GM23338 (cell line): ENCODE measurements at places on chromosomes 1 and 21. TPM values are rescaled to one million over a fixed set of nuclear protein-coding genes. Genes with fewer than 3 reads are reported as not detected.

RPAP2 gene
- total RNA-seq, result 17.7 and 30.4 TPM in 2 replicates

PRMT6 gene
- total RNA-seq, result 46.6 and 51.0 TPM in 2 replicates

- no peaks in the 10 kb centered on the region for H3K36me3 ChIP-seq
- no peak overlapping the region for H3K4me3 ChIP-seq
- no peak for DNase-seq
- no peaks in the 10 kb centered on the region for H3K27me3 ChIP-seq
- peaks cover 25% of the 10 kb centered on the region for H3K4me1 ChIP-seq
These were observed 5.0 kb downstream of the HSPG2 start for GRCh38 chr1:21932127-21932526.

GRCh38 chr1:196734006-196734405 lies 40.6 kb upstream of the CFHR3 start:
- H3K36me3 ChIP-seq, result no peaks in the 10 kb centered on the region
- no peak for DNase-seq
- no peak overlapping the region for H3K27ac ChIP-seq
- H3K4me3 ChIP-seq, result no peak overlapping the region

GRCh38 chr1:208587110-208587509 lies 342.9 kb upstream of the PLXNA2 start:
- DNase-seq, result no peak
- no peak overlapping the region for H3K4me3 ChIP-seq
- H3K36me3 ChIP-seq, result no peaks in the 10 kb centered on the region
- no peak overlapping the region for H3K27ac ChIP-seq
- no peaks in the 10 kb centered on the region for H3K4me1 ChIP-seq

- no peaks in the 10 kb centered on the region for H3K36me3 ChIP-seq
- no peak for DNase-seq
- peaks cover 44% of the 10 kb centered on the region for H3K27me3 ChIP-seq
These were observed 6.2 kb upstream of the HLX start for GRCh38 chr1:220873087-220873486.

DNA sequence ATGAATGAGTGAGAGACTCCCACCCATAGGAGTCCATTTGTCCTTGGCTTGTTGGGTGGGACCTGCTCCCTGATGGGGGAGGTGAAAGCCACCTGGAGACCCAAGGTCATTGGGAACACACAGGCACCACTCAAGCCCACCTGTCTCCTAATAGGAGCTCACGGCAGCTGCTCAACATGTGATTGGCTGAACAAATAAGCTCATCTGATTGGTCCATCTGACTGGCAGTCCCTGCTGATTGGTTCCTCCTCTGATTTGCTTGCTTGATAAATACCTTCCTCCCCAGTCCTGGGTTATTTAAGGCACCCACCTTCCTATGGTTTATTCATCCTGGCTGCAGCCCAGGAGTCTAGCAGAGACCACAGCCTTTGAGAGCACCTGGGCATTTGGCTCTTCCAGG lies 502.9 kb downstream of the PTPRU start:
- no peak for DNase-seq
- no peaks in the 10 kb centered on the region for H3K36me3 ChIP-seq
- H3K27ac ChIP-seq, result no peak overlapping the region
- H3K4me3 ChIP-seq, result no peak overlapping the region
- no peaks in the 10 kb centered on the region for H3K27me3 ChIP-seq

DNA sequence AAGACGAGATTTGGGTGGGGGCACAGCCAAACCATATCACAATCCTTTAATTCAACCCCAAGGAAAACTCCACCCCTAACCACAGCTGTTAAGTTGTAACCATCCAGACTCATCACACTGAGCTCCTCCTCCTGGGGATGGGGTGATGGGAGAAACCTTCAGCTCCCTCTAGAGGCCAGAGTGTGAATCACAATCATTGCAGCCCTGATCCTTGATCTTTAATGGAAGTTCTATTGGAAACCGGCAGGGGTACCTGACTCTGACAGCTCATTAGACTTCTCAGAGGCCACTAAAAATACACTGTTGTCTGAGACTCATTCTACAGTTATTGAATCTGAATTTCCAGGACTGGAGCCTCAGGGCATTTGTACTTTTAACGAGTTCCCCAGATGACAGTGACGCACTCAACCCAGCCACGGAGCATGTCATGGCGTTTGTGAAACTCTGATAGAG lies 127.2 kb downstream of the IGSF21 start:
- H3K27me3 ChIP-seq, result no peaks in the 10 kb centered on the region
- no peak overlapping the region for H3K4me3 ChIP-seq
- H3K4me1 ChIP-seq, result peaks cover 20% of the 10 kb centered on the region

DNA sequence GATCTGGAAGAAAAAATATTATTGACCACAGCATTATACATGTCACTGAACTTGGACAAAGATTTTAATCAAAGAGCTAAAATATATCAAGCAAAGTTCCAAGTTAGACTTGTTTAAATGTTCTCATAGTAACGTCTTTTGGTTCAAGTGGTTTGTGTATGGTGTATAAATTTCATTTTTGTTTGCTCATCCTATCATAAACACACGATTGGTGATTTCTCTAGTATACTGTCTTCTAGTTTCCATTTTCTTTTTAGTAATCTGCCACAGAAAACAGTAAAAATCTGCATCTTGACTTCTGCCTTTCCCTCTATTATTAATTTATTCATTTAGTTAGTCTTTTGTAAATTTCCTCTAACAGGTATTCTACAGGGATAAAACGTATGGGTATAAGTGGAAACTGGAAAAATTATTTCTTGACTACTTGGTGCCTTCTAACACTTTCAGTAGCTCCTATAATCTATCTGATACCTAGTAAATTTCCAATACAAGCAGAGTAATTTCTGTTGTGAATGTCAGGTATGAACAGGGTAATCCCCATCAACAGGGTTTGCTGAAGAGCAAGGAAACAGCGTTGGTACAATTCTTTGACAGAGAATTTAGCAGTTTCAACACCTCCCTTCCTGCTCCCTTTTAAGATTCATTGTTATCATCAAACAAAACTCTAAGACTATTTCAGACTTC lies 268.0 kb downstream of the PTPRC start:
- H3K27me3 ChIP-seq, result no peaks in the 10 kb centered on the region
- DNase-seq, result no peak
- H3K4me1 ChIP-seq, result peaks cover 17% of the 10 kb centered on the region
- no peak overlapping the region for H3K4me3 ChIP-seq

- no peak overlapping the region for H3K4me3 ChIP-seq
- H3K27ac ChIP-seq, result no peak overlapping the region
These were observed 324.7 kb upstream of the KAZN start for GRCh38 chr1:14273811-14274210.

DNA sequence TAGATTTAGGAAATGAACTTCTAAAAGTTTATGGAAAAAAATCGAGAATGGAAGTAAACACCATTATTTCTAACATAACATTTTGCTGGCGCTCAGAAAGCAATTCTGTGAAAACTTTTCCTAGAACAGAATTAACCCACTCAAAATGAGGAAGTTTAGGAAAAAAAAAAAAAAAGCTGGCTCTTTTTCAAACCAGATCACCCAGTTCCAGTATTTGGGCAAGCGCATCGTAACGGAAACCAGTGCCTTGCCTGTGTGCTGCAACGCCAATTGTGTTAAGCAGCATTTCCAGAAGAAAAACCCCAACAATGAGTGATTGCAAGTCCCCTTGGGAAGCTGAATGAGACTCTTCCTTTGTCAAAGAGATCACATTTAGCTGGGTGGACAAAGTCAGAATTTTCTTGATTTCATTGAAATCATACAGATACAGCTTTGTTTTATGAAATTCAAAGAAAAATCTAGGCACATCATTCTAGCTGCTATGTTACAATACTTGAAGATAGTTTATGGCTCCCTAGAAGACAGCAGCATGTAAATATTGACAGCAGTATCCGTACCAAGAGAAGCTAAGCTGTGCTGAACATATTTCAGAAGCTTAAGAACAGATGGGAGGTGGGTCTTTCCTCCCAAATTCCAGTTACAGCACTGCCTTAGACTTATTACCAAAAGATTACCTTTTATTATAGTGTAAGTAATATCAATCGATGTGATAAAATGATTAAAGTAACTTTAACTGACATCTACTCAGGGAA lies 113.4 kb downstream of the ERG start:
- H3K36me3 ChIP-seq, result no peaks in the 10 kb centered on the region
- DNase-seq, result no peak
- H3K27ac ChIP-seq, result no peak overlapping the region
- no peaks in the 10 kb centered on the region for H3K4me1 ChIP-seq
- no peak overlapping the region for H3K4me3 ChIP-seq

GRCh38 chr1:46277658-46278373 lies 25.6 kb downstream of the LRRC41 start:
- H3K27ac ChIP-seq, result no peak overlapping the region
- H3K4me1 ChIP-seq, result no peaks in the 10 kb centered on the region
- H3K4me3 ChIP-seq, result no peak overlapping the region
- DNase-seq, result no peak
- H3K27me3 ChIP-seq, result no peaks in the 10 kb centered on the region

DNA sequence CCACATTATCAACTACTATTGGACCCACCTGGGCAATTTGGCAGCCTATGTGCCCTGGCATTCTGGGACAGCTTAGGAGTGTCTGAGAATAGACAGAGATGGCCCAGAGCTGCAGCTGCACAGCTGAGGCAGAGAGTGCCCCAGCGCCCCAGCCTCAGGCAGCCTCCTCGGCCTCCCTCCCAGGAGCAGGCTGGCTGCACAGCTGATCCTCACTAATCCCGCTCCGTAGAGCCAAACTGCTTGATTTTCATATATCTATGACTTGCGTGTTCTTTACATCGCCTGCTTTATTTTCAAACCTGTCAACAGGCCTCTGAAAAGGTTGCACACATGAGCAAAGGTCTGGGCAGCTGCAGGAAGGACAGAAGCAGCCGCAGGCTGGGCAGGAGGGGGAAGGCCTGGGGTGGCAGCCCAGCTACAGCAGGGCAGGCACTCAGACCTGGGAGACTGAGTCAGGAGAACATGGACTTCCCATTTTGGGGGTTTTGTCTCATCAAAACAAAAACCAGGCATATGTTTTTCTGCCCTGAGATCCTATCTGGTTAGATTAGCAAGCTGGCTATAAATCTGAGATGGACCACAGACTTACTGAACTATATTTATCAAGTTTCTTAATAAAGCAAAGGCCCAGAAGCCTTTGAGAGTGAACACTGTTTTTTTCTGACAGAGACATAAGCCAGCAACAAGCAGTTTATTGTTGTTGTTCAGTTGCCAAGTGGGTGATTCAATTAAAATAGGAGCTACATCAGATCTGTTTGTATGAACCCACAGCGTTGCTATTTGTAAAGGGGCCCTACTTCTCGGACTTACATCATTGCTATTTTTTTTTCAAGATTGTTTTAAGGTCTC lies 301.8 kb upstream of the DUSP10 start:
- no peaks in the 10 kb centered on the region for H3K36me3 ChIP-seq
- no peaks in the 10 kb centered on the region for H3K4me1 ChIP-seq
- no peak overlapping the region for H3K4me3 ChIP-seq
- no peaks in the 10 kb centered on the region for H3K27me3 ChIP-seq
- DNase-seq, result no peak
- H3K27ac ChIP-seq, result no peak overlapping the region

DNA sequence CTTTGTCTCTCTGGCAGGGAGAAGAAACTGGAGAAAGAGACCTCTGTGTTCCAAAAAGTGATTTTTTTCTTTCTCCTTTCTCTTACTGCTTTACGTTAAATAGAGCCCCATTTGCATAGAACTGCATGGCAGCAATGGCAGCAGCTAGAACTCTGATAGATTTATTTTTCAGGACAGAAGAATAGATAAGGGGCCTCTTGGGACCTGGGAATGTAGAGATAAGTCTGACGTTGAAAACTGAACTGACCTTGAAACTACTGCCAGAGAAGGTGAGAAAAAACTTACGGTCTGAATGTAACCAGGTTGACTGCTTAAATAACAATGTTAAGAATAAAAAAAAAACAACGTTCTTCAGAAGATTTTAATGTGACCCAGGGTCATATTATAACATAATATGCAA lies 25.4 kb upstream of the B3GALT5 start:
- H3K36me3 ChIP-seq, result 0 out of 2 replicates have a peak, but pooled peaks cover 3% of the 10 kb centered on the region
- H3K4me1 ChIP-seq, result no peaks in the 10 kb centered on the region

- no peak overlapping the region for H3K27ac ChIP-seq
- H3K4me1 ChIP-seq, result 0 out of 2 replicates have a peak, but pooled peaks cover 4% of the 10 kb centered on the region
- H3K4me3 ChIP-seq, result no peak overlapping the region
These were observed 178.9 kb upstream of the C1orf105 start for GRCh38 chr1:172241540-172241939.

GRCh38 chr1:215595231-215595630 lies 28.1 kb downstream of the KCTD3 start:
- no peak overlapping the region for H3K27ac ChIP-seq
- no peak for DNase-seq
- H3K4me1 ChIP-seq, result no peaks in the 10 kb centered on the region; the same call in none of the 2 replicates
- H3K4me3 ChIP-seq, result no peak overlapping the region
- H3K27me3 ChIP-seq, result no peaks in the 10 kb centered on the region

DNA sequence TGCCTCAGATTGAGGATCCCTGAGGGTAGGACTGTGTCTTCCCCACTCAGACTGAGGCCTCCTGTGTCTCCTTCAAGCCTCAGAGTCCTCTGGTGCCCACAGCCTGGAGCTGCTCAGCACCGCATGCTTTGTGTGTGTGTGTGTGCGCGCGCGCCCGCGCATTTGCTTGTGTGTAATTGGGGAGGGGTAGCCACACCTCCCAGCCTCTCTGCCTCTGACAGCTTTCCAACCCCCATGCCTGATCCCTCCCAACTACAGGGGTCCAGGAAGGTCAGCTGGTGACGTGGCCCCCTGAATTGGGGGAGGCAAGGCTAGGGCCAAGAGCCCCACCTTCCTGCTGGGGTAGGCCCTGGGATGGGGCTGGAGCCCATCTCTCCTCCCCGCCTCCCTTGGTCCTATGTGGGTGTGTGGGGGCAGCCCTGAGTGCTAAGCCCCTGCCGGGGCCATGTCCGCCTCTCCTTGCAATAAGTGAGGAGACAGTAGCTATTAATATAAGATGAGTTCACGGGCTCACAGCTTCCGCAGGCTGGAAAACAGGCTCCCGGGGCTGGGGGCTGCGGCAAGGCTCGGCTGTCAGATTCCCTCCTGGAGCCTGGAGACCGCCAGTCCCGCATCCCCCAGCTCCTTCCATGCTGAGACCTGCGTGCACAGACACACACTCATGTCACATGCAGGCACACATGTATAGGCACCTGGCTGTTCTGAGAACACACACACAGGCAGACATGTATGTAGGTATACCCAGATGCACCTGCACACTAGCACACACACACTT lies 7.0 kb downstream of the GPR3 start:
- H3K4me3 ChIP-seq, result no peak overlapping the region
- H3K36me3 ChIP-seq, result no peaks in the 10 kb centered on the region
- DNase-seq, result no peak
- no peaks in the 10 kb centered on the region for H3K27me3 ChIP-seq
- peak overlapping the region; percentile 55 for H3K27ac ChIP-seq
- H3K4me1 ChIP-seq, result peaks cover 34% of the 10 kb centered on the region

DNA sequence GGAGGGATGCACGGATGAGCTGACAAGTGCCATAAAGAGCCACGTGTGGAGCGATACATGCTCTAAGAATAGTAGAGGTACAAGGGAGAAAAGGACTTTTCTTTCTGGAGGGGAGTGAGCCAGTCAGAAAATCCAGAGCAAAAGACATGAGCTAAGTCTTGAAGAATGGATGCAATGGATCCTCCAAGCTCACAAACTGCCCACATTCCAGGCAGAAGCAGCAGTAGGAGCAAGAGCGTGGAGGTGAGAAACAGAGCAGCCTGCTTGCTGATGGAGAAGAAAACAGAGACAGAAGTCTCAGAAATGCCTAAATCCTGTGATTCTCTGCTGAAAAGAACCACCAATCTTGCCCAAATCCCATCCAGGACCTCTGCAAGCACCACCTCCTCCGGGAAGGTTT lies 78.2 kb upstream of the RALGPS2 start:
- H3K27ac ChIP-seq, result no peak overlapping the region
- H3K36me3 ChIP-seq, result no peaks in the 10 kb centered on the region
- H3K27me3 ChIP-seq, result no peaks in the 10 kb centered on the region
- H3K4me1 ChIP-seq, result peaks cover 8% of the 10 kb centered on the region; the same call in 1 of the 2 replicates
- DNase-seq, result no peak
